Camera-type eye (tissue), 1 donor: ENCODE measurements at places on chromosomes 5 and 9. TPM values are rescaled to one million over a fixed set of nuclear protein-coding genes. Genes with fewer than 3 reads are reported as not detected.

The MED7 gene
- 25.3 TPM for total RNA-seq

The GARIN3 gene
- total RNA-seq: not detected

The LTC4S gene
- total RNA-seq: 1.1 TPM

The HRH2 gene
- total RNA-seq: 1.8 TPM

The FOXI1 gene
- not detected for total RNA-seq

The HTR4 gene
- total RNA-seq: 0.27 TPM

The MIER3 gene
- 43.8 TPM for total RNA-seq

The DCAF12 gene
- total RNA-seq: 40.1 TPM

The PCDHGA12 gene
- total RNA-seq: 12.6 TPM

The CD74 gene
- total RNA-seq: 69.4 TPM

The CDC25C gene
- total RNA-seq: 3.8 TPM

The RORB gene
- total RNA-seq: 265 TPM

The ANKRD18B gene
- 3.3 TPM for total RNA-seq

The TNFSF15 gene
- 1.0 TPM for total RNA-seq

The OLFM1 gene
- 48.8 TPM for total RNA-seq

The PKD2L2 gene
- not detected for total RNA-seq

The ADRB2 gene
- total RNA-seq: 3.8 TPM

The TAL2 gene
- 12.0 TPM for total RNA-seq

The F2RL2 gene
- 4.0 TPM for total RNA-seq

The SPATA31A3 gene
- total RNA-seq: not detected

The ADAMTS12 gene
- 28.0 TPM for total RNA-seq

The OR1J4 gene
- not detected for total RNA-seq
